ENCODE measurements at places on chromosomes 3 and 15.

DNA sequence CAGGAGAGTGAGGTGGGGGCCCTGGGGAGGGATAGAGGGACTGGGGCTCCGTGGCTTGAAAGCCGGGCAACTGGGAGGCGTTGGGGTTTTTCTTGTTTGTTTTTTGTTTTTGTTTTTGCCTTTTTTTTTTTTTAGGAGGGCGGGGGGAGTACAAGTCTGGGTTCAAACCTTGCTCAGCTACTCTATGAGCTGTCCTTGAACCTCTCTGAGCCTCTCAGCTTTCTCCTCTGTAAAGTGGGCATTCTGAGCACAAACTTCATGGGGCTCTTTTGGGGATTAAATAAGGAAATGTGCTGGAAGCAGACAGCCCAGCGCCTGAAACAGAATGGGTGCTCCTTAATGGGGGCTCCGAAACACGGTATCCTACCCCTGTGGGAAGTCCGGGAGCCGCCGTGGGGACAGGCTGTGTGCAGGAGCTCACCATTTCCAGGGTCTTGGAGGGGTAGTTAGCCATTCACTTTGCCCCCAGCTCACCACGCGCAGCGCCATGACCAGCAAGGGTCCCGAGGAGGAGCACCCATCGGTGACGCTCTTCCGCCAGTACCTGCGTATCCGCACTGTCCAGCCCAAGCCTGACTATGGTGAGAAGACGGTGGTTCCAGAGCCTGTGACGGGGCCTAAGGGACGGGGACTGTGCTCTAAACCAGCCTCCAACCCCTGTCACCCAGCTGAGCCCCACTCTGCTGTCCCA lies 388 bp downstream of the ACY1 start:
- no peak for DNase-seq

DNA sequence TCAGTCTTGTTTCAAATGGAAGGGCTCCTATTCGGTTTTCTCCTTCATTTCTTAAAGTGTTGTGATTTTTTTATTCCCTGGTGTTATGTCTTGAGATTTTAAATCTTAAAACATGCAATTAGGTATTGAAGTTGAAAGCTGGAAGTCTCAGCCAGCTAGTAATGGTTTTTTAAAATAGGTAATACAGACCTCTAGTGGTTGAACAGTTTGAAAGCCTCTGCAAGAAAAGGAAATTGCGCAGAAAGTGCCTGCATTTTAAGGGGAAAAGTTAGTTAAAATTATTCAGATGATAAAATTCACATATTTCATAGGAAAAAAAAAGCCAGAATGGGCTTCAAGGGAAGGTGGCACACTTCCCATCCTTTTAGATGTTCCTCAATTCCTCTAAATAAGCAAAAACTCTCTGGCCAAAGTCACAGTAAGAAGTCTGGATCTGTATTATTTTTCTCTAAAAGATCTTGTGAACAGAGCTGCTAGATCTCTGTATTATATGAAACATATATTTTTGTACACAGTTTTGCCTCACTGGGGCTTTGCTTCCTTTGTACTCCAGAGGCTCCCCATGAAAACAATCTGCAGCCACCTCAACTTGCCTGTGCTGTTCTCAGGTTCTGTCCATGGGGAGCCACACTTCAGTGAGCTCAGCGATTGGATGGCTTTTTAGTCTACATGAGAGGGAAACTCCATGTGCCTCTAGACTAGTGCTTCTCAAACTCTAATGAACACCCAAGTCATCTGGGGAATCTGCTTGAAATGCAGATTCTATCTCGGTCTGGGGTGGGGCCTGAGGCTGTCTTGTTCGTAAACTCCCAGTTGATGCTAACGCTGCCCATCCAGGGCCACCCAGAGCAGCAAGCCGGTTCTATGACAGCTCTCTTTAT lies 21.5 kb downstream of the AGTR1 start:
- DNase-seq: no peak

GRCh38 chr3:60240492-60240891 lies 1010.8 kb downstream of the FHIT start:
- DNase-seq: no peak

- DNase-seq: no peak
Observed at GRCh38 chr15:64524778-64525177, 64.4 kb downstream of the ZNF609 start.

DNA sequence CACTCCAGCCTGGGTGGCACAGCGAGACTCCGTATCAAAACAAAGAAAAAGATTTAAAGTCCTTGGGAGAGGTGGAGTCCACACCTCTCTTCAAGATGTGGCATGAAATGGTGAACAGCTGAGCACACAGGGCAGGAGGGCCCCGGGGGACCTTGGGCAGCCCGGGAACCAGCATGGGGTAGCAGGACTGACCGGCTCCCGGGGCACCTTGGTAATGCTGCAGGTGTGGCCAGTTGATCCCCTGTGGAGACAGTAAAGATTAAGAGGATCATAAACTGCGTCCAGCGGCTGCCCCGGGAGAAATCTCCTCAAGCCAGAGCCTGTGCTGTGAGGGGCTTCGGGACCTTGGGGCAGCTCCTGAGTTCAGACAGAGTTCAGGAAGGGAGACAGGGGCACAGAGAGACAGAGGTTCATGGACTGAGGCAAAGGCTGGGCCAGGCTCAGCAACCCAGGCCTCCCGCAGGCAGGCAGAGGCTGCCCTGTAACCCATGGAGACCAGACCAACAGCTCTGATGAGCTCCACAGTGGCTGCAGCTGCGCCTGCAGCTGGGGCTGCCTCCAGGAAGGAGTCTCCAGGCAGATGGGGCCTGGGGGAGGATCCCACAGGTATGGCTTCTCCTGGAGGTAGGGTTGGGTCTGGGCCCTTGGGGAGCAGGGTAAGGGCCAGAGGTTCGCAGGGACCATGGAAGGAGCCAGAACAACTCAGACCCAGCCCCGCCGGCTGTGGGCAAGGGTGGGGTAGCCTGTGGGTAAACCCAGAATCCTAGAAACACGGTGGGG lies at the start of gene NR2E3:
NR2E3 (plus strand) TSS at position 299 of the 780 bp plus-strand sequence; CDS start at position 489, 190 bp downstream.
- no peak for DNase-seq

DNA sequence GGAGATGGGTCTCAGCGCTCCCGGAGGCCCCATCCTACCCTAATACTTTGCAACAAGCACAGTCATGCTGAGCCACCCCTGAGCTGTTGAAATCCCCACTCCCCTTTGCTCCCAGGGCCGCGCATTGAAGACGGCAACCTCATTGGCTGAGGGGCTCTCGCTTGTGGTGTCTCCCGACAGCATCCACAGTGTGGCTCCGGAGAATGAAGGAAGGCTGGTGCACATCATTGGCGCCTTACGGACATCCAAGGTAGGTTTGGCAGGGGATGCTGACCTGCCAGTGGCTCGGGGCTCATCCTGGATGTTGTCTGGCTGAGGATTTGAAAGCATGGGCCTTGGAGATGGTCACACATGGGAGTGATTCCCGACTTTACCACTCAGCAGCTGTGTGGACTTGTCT lies 5.9 kb downstream of the TMEM43 start:
- DNase-seq: no peak

DNA sequence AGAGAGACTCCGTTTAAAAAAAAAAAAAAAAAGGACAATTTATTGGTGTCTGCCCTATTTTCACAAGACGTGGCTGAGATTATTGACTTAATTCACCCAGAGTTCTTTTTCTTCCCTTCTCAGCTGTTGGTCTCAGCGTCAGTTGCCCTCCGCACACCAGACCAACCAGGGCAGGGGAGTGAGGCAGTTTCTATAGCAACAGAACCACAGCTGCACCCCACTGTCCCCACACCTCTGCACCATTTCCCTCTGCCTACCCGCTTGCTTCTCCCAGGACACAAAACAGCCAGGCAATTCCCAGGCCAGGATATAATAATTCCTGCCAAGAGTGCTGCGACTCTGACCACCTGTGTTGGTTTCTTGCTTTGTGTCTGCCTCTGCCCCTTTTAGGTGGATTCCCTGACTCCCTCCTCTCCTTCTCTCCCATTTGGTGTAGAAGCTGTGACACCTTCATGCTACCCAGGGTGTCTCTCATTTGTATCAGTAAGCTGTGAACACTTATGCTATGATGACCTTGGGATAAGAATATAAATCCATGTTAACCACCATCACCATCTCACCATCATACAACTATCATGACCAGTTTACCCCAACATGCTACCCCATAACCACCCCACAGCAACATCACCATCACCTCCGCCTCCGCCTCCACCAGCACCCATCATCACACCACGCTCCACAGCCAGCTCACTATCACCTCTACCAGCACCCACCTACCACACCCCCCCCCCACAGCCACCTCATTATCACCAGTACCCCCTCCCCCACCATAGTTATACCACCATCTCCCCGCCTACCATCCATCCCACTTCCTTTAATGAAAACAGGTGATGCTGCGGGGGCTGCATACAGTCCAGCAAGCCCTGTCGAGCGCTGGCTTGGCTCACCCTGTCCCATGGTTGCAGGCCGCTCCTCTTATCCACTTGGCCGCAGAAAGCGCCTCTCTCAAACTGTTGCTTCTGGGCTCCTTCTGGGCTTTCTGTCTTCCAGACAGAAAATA lies 589 bp downstream of the EPB42 start:
- no peak for DNase-seq

DNA sequence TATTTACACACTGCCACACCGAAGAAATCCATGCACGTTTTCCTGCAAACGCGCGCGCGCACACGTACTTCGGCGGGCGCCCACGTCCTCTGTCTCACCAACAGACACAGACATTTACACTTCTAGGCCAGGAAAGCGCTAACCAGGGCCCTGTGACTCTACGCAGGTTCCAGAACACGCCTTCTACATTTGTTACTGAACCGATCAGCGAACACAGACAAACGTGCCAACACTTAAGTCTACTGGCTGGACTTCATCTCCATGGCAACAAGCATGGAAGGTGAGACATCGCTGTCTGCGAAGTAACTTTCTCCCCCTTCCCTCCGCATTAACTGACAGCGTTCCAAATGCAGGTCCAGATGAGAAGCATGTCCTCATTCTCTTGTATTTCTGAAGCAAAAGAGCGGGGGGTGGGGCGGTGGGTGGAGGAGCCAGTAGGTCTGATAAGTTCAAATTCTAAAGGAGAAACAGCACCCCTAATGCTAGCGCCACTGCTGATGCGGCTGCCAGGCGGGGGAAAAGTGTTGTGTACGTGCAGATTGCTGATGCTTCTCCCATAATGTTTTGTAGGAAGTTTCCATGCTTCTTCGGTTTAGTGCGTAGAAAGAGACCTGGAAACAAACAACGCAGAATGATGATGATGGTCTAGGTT lies at the start of gene CTXN2:
CTXN2 (plus strand) TSS at position 92 of the 652 bp plus-strand sequence. CDS start 9,636 bp downstream, outside the sequence.
- DNase-seq: no peak

DNA sequence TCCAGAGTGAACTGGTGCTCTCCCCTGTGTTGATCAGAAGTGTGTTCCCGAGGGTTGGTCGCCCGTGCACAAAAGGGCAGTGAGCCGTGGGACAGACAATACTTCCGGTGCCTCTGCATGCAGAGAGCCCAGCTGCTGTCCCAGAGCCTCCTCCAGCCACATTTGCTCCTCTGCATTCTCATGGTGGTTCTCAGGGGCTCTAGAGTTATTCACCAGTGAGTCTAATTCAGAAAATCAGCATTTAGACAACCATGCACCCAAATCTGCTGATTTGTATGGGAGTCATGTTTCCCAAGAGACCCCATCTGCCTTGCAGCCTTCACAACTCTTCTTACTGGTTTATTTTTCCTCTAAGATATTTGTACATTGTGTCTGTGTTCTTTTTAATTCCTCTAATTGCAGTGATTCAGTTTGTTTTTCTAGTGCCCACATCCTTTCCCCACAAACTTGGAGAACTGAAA lies 107.0 kb upstream of the SPRED1 start:
- no peak for DNase-seq

DNA sequence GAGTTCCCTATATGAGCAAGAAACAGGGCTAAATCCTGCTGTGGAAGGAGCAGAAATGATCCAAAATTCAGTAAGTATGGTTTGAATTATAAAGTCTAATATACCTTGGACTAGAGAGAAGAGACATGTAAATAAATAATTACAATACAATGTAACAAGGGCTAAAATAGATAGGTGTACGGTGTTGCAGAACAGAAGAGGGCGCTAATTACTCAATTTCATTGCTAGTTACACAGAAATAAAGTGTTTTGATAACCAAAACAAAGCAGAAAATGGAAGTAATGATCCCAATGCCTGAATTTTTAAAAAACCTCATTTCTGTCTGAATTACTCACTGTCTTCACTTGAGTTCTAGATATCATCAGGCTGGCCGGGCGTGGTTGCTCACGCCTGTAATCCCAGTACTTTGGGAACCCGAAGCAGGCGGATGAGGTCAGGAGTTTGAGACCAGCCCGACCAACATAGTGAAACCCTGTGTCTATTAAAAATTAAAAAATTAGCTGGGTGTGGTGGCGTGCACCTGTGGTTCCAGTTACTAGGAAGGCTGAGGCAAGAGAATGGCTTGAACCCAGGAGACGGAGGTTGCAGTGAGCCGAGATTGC lies 8.3 kb upstream of the PLCH1 start:
- DNase-seq: no peak

DNA sequence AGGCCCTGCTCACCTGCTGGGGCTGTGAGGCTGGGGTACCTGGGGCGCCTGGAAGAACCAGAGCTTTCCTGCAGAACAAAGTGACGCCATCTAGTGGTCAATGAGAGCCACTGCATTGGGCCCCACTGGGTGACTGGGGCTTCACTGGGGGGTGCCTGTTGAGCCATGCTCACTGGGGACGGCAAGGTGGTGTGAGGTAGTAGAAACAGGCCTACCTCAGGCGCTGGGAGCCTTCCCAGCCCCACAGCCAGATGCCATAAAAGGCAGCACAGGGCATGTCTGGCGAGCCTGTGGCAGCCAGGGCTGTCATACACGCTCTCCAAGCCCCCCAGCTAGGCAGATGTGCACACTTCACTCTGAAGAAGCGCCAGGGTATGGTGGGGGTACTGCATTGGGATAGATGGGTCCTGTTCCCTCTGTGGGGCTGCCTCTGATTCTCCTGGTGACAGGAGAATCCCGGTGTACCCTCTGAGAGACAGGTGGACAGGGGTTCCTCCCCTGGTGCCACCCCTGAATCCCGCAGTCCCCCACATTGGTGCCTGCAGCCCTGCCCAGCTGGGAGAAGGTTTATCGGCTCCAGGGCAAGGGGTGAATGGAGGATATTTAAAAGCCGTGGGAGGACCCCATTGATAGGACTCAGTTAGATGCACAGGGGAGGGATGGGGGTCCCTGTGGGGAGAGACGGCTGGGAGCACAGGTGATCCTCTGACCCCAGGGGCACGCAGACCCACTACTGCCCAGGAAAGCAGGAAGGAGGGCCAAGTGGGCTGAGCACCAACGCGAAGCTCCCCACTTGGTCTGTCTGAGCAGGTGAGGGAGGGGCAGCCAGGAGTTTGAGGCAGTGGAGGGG lies 178.8 kb downstream of the NSMCE3 start:
- DNase-seq: no peak

DNA sequence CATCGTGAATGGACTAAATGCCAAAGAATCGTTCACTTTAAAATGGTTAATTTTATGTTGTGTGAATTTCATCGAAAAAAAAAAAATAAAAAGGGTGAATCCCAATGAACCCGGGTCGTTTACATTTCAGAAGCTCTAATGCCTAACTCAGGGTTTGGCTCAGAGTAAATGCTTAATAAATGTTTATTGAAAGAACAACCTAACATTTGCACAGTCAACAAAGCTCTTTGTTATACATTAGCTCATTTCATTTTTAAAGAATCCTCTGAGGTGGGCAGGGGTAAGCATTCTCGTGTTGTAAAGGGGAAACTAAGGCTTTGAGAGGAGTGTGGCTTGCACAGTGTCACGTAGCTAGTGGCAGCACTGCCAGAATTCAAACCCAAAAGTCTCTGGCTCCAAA lies 109.5 kb downstream of the RPLP1 start:
- DNase-seq: no peak
